Neural progenitor cell (in vitro differentiated cells): ENCODE measurements at places on chromosomes 1 and 21. TPM values are rescaled to one million over a fixed set of nuclear protein-coding genes. Genes with fewer than 3 reads are reported as not detected.

Gene MRPS14
- total RNA-seq, result 31.3 and 35.1 TPM in 2 replicates

Gene A3GALT2
- total RNA-seq, result not detected in 2 replicates

Gene BCAN
- total RNA-seq, result 0.46 TPM in 1 of 2 replicates, not detected in the other

Gene KCNN3
- total RNA-seq, result 4.3 and 4.7 TPM in 2 replicates

Gene F3
- 2.3 and 6.4 TPM in 2 replicates for total RNA-seq

Gene CREG1
- 55.6 and 64.2 TPM in 2 replicates for total RNA-seq

Gene CDC7
- 90.8 and 156 TPM in 2 replicates for total RNA-seq

Gene PCP4L1
- 0.46 and 0.69 TPM in 2 replicates for total RNA-seq

GRCh38 chr1:210618369-210618768 is 289.7 kb downstream of the HHAT start:
- no peak for DNase-seq

GRCh38 chr1:184903111-184903692 is 71.1 kb downstream of the NIBAN1 start:
- DNase-seq, result no peak

DNA sequence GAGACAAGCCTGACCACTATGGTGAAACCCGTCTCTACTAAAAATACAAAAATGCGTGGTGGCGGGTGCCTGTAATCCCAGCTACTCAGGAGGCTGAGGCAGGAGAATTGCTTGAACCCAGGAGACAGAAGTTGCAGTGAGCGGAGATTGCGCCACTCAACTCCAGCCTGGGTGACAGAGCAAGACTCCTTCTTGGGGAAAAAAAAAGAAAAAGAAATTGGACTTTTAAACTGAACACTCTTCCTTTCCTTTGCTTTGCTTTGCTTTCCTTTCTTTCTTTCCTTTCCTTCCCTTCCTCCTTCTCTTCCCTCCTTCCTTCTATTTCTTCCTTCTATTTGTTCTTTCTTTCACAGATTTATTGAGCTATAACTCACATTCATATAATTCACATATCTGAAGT is 43.3 kb upstream of the PUM1 start:
- no peak for DNase-seq

DNA sequence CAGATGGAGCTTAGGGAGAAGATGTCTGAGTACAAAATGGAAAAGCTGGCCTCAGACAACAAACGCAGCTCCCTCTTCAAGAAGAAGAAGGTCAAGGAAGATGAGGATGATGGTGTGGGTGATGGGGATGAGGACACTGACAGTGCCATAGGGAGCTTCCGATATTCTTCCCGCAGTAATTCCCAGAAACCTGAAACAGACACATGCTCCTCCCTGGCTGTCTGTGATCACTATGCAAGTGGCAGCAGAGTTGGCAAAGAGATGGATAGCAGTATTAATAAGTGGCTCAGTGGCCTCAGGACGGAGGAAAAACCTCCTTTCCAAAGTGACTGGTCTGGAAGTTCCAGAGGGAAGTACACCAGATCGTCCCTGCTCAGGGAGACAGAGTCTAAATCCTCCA is 33.8 kb downstream of the STYXL2 start:
- no peak for DNase-seq

DNA sequence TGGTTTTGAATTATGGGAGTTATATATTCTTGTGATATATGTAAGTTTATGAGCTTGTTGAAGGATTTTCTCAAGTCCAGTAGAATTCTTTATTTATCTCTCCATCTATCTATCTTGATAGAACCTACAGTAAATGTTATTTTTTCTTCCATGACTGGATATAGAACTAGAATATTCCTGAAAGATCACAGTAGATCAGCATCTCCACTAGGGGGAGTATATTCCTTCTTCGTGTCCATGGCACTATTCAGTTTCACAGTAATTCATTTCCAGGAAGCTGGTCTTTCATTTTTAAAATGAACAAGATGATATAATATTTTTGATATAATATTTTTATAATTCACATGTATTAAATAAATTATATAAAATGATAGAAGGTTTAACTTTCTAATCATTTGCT is 18.8 kb downstream of the TMPRSS15 start:
- DNase-seq, result peak; percentile 54

- DNase-seq, result no peak
Observed at GRCh38 chr1:220696226-220696862, 6.2 kb downstream of the C1orf115 start.

DNA sequence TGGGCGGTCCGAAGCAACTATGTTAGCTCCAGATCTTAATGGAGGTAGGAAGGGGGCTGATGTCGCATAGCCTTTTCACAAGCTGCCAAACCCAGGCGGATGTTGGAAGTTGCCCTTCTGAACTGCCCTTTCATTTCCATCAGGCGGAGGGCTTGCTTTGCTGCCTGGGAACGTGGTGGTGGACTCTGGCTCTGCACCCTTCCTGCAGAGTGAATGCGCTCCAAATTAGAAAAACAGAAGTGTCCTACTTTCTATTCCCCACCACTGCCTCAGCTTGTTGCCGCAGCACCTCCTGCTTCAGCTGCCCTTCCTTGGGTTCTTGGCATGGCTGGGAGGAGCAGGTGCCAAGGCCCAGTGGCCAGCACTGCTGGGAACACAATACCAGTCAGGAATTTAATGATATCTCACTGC is 60.6 kb downstream of the AK4 start:
- DNase-seq, result no peak

DNA sequence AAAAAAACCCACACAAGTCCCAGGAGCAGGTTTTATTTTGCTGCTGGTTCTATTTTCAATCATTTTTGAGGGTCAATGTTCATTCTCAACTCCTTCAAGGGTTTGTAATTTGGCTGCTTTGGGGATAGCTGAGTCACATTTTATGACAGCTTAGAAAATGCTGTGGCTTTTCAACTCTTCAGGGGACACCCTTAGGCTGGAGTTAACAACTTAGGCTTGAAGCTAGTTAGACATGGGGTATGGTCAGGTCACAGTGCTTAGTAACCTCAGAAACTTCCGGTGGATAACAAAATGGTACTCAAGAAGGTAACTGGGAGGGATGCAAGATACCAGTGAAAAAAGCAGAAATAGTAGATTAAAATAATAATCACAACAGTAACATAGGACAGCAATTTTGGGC is 308.8 kb downstream of the HHIPL2 start:
- no peak for DNase-seq

- no peak for DNase-seq
Observed at GRCh38 chr1:2875707-2876561, 74.4 kb upstream of the TTC34 start.

DNA sequence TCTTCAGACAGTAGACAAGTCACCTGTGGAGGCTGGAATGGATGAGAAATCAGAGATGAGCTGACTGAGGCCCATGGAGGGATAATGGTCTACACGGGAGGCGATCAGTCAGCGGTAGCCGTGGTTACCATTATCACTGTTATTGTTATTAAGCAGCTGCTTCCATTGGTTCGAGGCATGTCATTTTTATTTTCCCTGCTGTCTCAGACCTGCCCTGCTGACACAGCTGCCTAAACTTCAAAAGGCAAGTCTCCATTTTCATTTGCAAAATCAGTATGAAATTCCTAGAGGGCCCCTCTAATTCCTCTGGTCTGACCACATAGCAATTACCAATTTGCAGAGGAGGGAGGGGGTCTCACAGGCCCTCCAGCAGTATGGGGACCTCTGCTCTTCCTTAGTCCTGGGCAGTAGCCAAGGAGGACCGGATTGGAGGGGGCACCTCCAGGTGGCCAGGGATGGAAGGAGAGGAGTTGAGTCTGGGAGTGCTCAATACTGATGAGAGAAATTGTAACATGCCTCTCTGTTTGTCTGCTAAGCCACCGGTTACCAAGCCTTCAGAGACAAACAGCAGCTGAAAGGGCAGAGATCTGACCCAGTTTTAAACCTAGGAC is 184.2 kb downstream of the TRABD2B start:
- no peak for DNase-seq

DNA sequence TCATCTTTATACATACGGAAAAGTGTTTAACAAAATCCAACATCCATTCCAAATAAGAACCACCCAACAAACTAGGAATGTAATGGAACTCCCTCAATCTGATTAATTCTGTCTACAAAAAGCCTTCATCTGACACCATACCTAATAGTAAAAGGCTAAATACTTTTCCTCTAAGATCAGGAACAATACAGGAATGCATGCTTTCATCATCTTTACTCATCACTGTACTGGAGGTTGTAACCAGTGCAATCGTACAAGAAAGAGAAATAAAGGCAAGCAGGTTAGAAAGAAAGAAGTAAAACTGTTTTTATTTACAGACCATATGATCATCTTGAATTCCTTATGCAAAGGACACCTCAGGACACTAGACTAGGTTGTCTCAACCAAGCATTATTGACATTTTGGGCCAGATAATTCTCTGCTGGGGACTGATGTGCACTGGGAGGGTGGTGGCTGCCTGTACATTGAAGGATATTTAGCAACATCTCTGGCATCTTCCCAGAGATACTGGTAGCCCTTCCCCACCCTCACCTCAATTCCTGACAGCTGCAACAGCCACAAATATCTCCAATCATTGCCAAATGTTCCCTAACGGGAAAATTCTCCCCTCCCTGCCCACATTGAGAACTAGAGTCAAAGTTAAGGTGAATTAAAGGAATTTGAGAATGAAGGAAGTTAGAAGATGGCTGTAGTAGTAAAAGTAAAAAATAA is 30.6 kb upstream of the INSL5 start:
- no peak for DNase-seq

DNA sequence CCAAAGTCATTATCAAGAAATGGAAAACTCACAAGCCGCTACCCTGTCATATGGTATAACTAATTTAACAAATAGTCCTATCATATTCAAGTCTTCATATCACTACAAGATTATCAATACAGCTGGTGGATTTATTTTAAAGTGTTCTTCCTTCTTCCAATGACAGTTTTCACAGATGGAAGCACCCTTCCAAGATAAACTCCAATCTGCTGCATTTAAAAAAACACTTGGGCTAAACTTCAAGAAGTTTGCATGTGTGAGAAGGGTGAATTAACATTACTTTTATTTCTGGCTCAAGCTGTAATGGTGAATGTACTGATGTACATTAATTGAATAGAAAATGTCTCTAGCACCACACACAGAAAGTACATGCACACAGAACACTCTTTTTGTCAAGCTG is 192.4 kb downstream of the DPYD start:
- DNase-seq, result no peak

- no peak for DNase-seq
Observed at GRCh38 chr1:86421601-86422280, 2.2 kb upstream of the CLCA2 start.

DNA sequence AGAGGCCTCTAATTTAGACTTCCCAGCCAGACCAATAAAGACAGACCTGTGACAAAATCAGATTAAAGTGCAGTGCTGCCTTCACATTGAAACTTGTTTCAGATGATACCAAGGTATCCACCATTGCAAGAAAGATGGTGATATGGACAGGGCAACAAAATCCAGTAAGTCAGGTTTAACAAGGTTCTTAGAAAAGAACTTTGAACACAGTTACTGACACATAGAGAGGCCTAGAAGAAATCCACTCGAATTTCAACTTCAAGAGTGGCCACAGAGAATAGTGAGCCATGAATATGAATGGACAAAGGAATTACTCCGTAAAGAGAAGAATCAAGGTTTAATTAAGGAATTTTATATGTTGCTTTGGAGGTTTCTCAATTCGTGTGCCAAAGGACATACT is 230.4 kb downstream of the KCNT2 start:
- DNase-seq, result no peak

GRCh38 chr1:44293761-44294315 is 61.2 kb downstream of the ERI3 start:
- DNase-seq, result no peak

GRCh38 chr1:201128962-201129361 is 2.0 kb upstream of the ASCL5 start:
- DNase-seq, result no peak

DNA sequence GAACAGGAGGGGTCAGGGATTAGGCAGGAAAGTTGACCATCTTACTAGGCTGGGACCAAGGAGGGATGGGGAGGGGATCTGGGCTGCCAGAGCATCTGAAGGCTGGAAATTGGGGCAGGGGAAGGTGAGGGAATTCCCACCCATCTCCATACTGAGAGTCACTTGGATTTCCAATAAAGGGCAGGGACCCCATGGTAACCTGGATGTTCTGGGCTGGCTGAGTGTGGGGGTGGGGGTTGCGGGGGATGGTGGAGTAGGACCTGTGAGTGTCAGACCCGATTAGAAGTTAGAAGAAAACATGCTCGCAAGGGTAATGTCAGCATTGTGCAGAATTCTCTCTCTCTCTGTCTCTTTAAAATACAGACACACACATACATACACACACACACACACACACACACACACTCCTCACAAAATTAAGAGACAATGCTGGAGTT is 40.0 kb upstream of the EPS15 start:
- no peak for DNase-seq
